ENCODE measurements at places on chromosomes 2 and 18.

DNA sequence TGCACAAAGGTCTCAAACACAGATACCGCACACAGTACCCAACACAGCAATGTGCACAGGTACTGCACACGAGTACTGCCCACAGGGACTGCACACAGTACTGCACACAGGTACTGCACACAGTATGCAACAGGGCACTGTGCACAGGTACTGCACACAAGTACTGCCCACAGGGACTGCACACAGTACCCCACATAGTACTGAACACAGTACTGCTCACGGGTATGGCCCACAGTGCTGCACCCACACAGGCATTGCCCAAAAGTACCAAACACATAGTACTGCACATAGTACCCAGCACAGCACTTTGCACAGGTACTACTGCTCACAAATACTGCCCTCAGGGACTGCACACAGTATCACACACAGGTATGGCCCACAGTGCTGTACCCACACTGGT is 73.1 kb downstream of the ZNF236 start:
- DNase-seq, result no peak

DNA sequence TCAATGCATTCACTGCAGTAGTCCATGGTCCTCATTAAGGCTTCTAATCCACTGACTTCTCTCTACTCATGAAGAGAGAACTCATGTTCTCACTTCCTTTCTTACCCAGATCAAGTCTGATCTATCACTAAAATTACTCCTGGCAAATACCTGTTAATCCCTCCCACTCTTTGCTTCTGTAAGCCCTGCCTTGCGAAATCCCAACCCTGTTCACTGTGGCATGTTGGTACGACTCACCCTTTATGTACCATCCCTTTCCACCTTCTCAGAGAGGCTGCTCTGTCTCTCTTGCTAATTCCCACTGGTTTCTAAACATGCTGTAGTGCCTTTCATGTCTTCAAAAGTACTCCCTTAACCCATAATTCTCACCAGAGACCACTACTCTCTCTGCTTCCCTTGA is 272.2 kb upstream of the ACVR2A start:
- no peak for DNase-seq

DNA sequence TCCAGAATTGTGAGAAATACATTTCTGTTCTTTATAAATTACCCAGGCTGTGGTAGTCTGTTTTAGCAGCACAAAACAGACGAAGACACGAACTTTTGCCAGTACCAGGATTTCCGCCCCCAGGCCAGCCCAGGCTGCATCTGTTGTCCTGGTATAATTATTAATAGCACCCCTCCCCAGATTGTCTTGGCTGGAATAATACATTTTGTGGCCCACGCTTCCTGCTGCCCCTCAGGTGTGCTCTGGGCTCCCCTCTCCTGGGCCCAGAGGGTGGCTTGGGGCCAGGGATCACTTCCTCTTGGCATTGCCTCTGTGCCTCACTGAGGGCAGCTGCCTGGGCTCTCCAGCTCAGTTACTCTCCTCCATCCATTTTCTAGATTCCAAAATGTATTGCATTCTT is 102.1 kb upstream of the HS6ST1 start:
- no peak for DNase-seq

DNA sequence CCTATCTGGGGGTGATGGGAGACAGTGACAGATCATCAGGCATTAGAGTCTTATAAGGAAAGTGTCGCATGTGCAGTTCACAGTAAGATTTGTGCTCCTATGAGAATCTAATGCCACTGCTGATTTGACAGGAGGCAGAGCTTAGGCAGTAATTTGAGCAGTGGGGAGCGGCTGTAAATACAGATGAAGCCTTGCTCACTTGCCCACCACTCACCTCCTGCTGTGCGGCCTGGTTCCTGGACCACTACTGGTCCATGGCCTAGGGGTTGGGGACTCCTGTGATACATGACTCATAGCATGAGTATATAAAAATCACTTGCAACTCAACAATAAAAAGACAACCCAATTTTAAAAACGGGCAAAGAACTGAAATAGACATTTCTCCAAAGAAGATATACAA is 71.1 kb upstream of the ACAA2 start:
- no peak for DNase-seq

DNA sequence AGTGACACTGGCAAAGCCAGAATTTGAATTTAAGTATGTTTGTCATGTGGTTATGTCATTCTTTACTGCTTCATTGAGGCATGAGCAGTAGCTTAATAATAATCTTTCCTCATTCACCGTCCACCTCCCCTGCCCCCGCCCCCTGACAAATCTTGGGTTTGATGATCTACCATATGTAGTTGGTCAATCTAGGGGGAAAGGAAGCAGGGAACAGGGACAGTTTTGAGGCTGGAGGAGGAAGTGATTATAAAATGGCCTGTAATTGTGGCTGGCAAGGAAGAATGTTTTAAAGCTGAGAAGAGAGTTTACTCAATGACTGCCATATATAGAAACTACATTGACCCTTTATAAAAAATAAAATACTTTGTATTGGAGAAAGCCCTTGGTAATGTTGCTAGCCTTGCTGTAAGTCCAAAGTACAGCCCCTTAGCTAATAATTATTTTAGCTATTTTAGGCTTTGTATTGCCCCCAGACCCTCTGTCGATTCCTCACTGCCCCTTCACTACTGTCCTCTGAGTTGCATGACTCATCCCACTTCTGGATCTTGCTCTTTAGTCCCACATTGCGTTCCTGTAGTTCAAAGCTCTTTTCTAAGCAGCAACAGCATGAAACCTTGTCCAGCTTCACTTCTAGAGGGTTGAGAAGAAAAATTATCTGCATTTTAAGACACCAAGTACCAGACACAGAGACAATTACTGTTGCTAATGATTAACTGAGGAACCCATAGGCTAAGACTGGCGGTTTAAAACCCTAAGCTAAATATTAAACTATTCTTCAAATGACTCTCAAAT is 38.4 kb downstream of the PELI1 start:
- no peak for DNase-seq

DNA sequence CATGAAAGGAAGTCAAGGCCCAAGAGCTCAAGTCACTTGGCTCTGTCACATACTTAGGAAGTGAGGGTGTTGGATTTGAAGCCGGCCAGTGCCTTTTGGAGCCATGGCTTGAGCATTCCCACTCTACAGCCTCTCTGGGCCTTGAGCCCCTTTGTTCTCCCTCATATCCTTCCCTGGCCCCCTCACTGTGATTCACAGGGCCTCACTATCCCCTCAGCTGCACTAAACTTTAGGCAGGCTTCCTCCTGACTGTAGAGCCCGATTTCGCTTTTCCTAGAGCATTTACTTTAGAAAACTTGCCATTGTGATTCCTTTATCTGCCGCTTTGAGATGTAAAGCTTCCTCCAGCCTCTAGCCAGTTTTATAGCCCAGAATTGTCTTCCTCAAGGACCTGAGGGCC is 107.6 kb downstream of the FBXO15 start:
- DNase-seq, result no peak

DNA sequence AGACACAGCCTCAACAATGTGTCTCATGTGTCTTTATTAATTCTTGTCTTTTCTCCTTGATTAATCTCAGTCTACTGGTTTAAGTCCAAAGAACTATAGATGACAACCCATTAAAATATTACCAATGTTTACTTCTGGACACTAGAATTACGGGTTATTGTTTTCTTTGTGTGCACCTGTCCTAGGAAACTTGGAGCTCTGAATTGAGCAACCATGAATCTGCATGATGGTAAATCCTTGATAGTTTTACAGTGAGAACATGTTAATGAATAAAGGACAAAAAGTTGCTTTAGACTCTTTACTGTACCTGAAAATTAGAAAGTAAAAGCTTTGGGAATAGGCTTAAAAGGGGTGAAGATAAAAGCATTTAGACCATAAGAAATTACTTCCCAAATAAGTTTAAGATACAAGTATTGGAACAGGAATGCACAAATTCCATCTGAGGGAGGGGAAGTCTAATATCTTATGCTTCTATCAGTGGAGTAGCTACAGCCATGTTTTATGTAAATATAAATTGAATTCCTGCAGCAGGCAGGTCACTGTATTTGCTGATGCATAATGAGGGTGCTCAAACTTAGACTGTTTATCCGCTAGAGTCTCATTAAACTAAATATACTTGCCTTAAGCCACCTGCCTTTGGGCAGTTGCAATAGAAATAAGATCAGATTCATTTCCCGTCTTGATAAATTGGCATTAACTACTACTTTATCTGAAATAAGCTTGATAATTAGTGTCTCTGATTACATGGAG is 603.7 kb upstream of the GCFC2 start:
- no peak for DNase-seq

GRCh38 chr2:25669520-25669919 is 3.9 kb downstream of the DTNB start:
- no peak for DNase-seq

DNA sequence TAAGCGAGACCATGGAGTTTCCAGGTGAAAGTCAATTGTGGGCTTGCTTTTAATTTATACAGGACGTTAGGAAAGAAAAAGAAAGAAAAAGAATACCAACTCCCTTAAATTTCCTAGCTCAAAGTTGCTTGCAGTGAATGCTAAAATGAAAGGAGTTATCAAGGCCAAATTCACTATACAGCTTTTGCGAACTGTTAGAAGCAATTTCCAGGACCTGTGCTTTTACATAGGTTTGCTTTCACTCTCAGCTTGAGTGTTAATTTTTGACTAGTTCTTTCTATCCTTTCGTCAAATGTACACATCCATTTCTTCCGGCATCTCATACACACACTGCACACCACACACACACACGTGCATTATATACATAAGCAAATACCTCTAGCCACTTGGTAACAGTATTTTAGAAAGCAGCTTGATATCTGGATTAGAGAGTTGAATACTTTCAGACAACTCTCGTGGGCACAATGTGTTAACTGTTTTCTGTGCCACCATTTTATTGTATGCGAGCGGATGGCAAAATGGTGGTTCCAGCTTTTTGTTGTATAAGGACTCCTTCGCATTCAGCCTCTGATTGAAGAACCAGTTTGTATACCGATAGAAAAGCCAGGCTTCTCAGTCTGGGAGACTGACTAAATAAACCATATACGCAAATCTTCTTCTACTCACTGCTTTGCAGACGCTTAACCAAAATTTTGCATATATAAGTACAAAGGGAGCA is 381.8 kb downstream of the MTX2 start:
- DNase-seq, result no peak

GRCh38 chr2:171365232-171365631 is 68.6 kb downstream of the METTL8 start:
- no peak for DNase-seq

- DNase-seq, result no peak
These were observed 269.2 kb downstream of the NYAP2 start for GRCh38 chr2:225668606-225669266.

GRCh38 chr18:51211552-51211951 is 14.1 kb upstream of the MEX3C start:
- DNase-seq, result no peak

GRCh38 chr2:147600223-147600622 is 244.6 kb upstream of the ACVR2A start:
- no peak for DNase-seq

DNA sequence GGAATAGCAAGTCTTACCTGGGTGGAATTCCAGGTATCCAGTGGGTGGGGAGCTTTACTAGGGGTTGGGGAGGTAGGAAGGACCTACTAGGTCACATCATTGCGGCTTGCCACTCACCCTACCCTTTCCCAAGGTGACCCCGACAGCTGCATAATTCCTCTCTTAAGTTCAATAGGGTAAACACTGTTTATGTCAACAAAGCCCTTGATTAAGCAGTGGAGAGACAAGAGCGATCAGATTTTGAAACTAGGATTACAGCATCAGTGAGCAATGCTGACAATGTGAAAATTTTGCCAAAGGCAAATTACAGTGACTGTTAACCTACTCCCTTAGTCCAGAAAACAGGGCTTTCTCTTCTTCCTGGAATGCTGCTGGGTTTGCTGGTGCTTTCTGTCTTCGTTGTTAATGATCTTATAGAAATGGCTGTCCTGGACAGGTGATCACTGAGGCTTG is 14.5 kb downstream of the SLC19A3 start:
- no peak for DNase-seq

DNA sequence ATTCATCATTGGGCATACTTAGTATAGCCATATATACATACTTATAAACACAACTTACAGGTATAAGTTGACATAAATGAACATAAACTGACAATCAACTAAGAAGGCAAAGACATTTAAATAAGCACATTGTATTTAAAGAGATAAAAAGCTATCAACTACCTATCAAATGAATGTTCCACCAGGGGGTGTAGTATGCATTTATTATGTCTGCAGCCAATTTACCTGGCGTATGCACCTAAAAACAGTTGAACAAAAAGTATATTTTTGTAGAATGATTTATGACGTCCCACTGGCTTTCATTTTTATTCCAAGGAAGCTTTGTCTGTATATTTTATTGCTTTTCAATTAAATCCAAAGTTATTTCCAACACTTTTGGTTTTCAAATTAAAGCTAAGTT is 323.5 kb downstream of the AFF3 start:
- DNase-seq, result no peak

GRCh38 chr2:46555646-46556234 is 76.4 kb downstream of the TMEM247 start:
- DNase-seq, result no peak

- no peak for DNase-seq
These were observed 54.5 kb downstream of the RASGRP3 start for GRCh38 chr2:33530690-33531548.

DNA sequence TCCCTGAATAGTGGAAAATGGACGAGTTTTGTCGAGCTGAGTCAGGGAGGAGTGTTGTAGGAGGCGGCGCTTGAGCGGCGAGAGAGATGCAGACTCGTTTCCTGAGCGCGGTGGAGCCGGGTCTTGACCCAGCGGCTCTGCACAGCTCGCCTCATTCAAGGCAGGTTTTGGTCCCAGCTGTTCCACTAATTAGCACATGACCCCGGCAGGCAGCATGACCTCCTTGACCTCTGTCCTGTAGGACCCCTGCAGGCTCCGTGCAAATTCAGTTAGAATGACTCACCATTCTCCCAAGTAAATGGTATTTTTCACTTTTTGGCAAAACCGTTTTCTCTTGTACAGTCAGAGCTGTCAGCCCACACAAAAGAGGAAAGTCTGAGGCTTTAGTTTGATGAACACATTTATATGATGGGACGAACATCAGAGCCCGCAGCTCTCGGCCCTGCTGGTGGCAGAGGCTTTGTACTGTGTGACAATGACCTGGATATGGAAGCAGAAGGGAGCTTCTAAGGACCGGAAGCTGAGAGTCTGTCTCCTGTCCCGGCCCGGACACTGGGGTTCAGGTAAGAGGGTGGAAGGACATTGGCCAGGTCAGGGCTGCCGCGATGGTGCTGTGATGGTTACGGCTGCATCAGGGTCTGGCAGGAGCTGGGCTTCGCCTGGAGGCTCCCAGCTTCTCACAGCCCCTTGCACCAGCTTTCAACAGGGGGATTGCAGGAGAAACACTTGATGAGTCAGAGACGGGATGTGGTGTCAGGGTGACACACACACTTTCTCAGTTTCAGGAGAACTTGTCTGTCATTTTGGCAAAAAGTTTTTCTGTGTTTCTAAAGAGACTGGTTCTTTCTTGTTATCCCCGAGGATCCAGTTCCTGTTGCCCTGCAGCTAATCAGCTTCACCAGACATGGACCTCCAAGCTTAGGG is 29.9 kb upstream of the ALKAL2 start:
- no peak for DNase-seq

- no peak for DNase-seq
These were observed 170.7 kb upstream of the FSIP2 start for GRCh38 chr2:185567940-185568339.

Data from stimulated activated CD4-positive, alpha-beta T cell treated with anti-CD3 and anti-CD28 coated beads, Interleukin-1b, Interleukin-23, amount 100 ng/mL, for 1 hour (primary cell).